ENCODE measurements at places on chromosomes 5 and 9. TPM values are rescaled to one million over a fixed set of nuclear protein-coding genes. Genes with fewer than 3 reads are reported as not detected.

DNA sequence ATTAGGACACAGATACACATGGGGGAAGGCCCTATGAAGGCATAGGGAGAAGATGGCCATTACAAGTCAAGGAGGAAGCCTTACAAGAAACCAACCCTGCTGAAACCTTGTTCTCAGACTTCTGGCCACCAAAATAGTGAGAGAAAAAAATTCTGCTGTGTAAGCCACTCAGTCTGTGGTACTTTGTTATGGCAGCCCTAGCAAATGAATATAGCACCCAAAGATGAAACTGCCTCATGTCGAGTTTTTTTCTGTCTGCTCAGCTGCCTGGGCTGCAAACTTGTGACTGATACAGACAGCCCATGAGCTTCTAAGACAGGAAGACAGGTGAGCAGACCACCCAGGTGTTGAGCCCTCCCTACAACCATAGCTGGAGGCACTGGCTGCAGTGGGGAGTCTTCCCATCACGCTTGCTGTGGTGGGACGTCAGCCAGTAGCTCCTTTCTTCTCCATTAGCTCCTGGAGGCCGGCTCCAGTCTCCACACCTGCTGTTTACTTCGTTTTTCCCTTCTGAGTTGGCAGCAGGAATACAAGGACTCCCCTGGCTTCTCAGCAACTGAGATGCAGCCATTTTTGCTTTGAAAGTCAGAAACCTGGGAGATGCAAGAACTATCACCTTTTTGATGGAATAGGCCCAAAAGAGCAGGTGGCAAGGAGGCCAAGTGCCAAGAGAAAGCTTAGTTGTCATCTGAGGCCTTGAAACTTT lies 164.9 kb downstream of the SEMA6A start:
- DNase-seq = no peak

- no peak for DNase-seq
Measured at GRCh38 chr5:102807878-102808502, 52.9 kb downstream of the PAM start.

GRCh38 chr5:106545325-106545724 lies 1125.4 kb downstream of the EFNA5 start:
- no peak for DNase-seq

DNA sequence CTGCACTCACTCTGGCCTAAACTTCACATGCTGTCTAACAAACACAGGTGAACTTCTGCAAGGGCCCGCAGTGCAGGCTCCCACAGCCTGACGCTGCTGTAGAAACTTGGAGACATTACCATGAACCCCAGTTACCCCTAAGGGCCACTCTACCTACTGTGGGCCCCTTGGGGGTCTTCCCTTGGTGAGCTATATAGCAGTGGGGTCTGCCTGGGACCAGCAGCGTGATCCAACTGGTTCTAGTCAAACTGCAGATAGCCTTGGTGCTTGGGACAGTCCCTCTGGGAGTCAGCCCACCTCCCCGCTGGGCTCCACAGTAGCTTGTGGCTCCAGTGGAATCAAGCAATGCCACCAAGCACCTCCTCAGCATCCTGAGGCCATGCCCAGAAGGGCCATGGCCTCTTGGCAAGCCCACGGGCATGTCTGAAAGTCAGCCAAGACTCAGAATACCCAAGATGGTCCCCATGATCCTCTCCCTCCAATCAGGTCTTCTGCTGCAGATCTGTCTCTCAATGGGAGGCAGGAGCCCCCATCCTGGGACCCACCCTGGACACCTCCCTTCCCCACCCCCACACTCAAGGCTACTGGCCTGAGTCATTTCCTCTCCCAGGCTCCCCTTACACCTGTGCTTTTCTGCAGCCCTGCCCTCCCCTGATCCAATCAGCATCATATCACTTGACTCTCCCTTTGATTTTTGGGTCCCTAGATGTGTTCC lies 230.0 kb upstream of the IRX1 start:
- DNase-seq = peak; percentile 62

DNA sequence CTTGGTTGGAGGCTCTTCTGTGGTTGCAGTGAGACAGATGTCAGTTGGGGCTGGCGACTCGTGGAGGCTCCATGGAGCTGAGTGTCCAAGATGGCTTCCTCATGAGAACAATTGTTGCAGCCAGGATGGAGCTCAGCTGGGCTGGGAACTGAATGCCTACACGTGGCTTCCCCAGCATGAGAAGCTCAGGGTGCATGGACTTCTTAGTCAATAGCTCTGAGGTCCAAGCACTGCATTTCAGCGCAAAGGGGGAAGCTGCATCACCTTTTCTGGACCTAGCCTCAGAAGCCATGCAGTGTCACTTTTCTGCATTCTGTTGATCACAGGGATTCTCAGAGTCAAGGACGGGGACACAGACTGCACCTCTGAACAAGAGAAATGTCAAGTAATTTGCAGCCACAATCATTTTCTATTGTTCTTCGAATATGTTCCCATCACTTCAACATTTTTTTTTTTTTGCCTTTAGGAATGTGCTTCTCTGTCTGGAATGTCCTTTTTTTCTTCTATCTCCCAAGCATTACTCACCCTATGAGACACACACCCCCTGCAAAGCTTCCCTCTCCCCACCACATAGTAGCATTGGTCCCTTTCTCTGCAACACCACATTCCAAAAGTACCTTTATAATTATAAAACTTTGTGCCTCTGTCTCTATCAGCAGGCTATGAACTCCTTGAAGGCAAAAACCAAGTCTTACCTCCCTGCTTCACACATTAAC lies 57.5 kb upstream of the STK32A start:
- DNase-seq = no peak

- DNase-seq = no peak
Measured at GRCh38 chr9:120878188-120879130, 1.5 kb upstream of the PHF19 start.

- no peak for DNase-seq
Measured at GRCh38 chr5:129244478-129244877, 149.9 kb downstream of the ISOC1 start.

- no peak for DNase-seq
Measured at GRCh38 chr9:78858266-78858665, 561.3 kb downstream of the PSAT1 start.

FGF18 gene
- total RNA-seq = 6.0 TPM

EPB41L4B gene
- 19.3 TPM for total RNA-seq

RAPGEF6 gene
- 14.9 TPM for total RNA-seq

LEAP2 gene
- total RNA-seq = 0.78 TPM

CHSY3 gene
- 19.7 TPM for total RNA-seq

ANKRD20A1 gene
- total RNA-seq = 0.42 TPM

DOCK8 gene
- not detected for total RNA-seq
